ENCODE measurements at places on chromosomes 3 and 15. TPM values are rescaled to one million over a fixed set of nuclear protein-coding genes. Genes with fewer than 3 reads are reported as not detected.

The P2RY1 gene
- total RNA-seq: 0.11 TPM

The KLHL40 gene
- total RNA-seq: not detected

DNA sequence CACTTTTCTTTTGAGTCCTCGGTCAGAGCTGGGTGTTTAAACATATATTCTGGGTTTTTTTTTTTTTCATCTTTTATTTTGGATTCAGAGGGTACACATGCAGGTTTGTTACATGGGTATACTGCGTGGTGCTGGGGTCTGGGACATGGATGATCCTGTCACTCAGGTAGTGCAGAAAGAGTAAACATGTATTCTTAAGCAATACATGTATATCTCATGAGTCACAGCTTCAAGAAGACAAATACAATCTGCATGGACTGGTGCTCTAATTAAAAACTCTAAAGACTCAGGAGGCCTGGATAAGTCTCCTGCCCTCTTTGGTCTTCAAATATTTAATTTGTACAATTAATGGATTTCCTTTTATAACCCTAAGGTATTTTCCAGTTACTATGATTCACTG, 50.6 kb upstream of the PHLDB2 start:
- no peak for ATAC-seq

- ATAC-seq: no peak
Measured at GRCh38 chr3:152615681-152616080, 219.2 kb upstream of the P2RY1 start.

The GPR176 gene
- total RNA-seq: 0.09 TPM

DNA sequence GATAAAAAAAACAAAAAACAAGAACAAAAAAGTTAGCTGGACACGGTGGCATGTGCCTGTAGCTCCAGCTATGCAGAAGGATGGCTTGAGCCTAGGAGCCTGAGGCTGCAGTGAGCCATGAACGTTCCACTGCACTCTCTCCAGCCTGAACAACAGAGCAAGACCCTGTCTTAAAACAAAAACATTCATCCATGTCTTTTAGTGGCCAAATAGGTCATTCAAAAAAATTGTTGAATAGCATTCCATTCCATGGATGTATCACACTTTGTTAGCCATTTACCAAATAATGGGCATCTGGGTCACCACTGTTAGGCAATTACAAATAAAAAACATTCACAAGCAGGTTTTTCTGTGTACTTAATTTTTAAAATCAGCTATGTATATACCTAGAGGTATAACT, 139.7 kb downstream of the STAG1 start:
- ATAC-seq: no peak

The DNAH12 gene
- 0.08 TPM for total RNA-seq

- ATAC-seq: peak; percentile 7
Measured at GRCh38 chr3:66499881-66500575, 794 bp downstream of the LRIG1 start.

The NRG4 gene
- not detected for total RNA-seq

- peak; percentile 87 for ATAC-seq
Measured at GRCh38 chr3:188950832-188951489, 220.8 kb upstream of the TPRG1 start.

GRCh38 chr3:70488131-70488530, 175.7 kb upstream of the MDFIC2 start:
- no peak for ATAC-seq

DNA sequence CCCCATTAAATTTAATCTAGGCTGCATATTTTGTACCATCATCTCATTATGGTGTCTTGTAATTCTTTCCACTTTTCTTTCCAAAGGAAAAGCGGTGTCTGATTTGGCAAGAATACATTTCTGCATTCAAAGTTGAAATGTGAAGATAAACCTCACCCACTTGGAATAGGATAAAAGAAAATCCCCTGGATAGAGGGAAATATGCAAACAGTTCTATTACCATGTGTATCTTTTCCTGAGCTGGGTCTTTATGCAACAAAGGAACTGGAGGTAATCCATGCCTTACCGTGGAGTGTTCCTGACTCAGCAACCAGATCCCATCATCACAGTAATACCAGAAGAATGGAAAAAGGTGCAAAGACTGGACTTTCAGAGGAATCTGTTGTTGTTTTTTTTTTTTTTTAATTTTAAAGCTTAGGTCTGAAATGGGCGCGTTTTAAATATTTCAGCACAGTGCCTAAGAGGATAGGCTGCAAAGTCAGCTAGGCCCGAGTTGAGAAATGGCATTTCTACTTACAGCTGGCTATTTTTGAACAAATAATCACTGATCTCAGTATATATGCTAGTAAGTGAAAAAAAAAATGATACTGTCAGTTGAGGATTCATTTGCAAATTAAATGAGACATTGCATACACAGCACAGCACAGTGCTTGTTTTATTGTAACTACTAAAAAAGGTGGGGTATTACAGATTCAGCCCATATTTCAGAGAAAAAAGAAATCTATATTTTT, 55.5 kb upstream of the ADAMTS9 start:
- ATAC-seq: no peak

- ATAC-seq: no peak
Measured at GRCh38 chr3:98613616-98614015, 20.2 kb upstream of the CPOX start.

DNA sequence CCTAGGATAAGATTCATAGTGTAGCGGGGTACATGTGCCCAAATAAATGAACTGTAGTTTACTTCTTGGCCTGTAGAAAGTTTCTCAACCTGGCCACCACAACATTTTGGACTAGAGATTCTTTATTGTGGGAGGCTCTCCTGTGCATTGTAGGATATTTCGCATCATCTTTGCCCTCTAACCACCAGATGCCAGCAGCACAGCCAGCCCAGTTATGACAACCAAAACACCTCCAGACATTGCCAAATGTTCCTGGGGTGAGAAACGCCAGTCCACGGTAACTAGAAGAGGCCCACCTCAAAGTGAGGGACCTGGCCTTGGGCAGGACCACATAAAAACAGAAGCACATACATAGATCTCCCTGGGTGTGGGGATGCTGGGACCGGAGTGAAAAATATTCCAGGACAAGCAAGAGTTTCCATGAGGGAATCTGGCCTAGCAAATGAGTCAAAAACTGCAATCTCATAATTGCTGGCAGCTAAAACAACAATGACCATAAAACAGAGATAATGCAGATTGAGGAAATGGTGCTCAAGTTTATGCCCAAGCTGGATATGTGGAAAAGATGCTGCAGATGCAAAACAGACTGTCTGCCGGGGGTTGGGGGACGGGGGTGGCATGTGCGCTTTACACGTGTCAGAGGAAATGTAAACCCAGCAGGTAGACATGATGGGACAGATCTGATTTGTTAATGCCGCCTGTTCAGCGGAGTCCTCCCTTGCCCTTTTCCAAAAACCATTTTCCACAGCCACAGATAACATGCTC, 39.7 kb downstream of the ARHGEF3 start:
- ATAC-seq: no peak

DNA sequence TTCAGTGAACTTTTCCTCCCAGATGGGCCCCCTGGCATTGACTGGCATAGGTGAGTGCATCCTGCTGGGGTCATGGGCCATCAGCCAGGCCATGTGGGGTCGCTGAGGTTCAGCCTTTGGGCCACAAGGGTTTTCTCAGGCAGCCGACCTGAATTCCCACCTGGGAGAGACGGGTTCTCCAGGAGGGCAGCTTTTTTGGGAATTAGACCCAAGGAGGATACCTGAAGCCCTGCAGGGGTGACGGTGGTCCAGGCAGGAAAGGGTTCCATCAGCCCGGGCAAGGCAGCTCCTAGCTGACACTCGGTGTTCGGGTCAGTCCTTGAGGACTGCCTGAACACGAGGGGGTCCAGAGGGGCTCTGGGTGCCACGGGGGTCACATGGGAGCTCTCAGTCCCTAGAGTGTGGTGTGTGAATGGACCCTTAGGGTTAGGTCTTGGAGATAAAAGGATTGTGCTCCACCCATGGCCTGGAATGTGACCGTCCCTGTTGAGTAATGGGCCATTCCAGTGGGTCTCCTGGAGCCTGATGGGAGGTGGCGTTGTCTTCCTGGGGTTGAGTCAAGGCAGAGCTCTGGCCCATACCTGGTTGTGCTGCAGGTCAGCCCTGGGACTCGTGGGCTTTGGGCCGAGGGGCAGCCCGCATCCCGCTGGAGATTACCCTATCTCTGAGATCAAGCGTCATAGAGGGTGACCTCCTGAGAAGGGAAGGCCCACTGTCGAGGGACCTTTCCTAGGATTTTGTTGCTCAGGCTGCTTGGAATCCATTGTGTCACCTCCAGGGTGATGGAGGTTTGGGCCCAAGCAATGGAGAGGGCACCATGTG, 192.8 kb downstream of the UBE3A start:
- ATAC-seq: no peak
